ENCODE measurements at places on chromosomes 7 and 10.

GRCh38 chr7:142913566-142913965 lies 20.0 kb downstream of the TRPV5 start:
- no peaks in the 10 kb centered on the region for H3K36me3 ChIP-seq
- no peak overlapping the region for H3K27ac ChIP-seq
- H3K4me1 ChIP-seq: no peaks in the 10 kb centered on the region
- H3K27me3 ChIP-seq: no peaks in the 10 kb centered on the region
- no peak for DNase-seq

DNA sequence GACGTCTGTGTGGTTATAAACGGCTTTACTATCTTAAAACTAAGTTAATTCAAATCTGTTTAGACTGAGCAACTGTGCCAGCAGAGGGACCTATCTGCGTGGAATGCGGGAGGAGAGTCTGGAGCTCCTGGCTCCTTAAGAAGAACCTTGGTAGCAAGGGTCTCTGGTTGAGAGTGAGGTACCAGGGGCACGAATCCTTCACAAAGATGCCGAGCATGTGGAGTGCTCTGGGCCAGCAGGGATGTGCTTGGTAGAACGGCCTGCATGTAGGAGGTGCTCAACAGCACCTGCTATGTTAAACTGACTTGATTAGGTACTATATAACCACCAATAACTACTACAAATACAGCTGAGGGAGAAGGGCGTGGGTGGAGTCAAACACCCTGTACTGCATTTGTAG lies 102.6 kb downstream of the VIPR2 start:
- H3K27ac ChIP-seq: no peak overlapping the region
- H3K4me3 ChIP-seq: no peak overlapping the region
- peaks cover 7% of the 10 kb centered on the region for H3K4me1 ChIP-seq

GRCh38 chr10:90112681-90113080 lies 411.3 kb downstream of the KIF20B start:
- no peak overlapping the region for H3K4me3 ChIP-seq
- no peak for DNase-seq
- H3K4me1 ChIP-seq: no peaks in the 10 kb centered on the region
- H3K27me3 ChIP-seq: no peaks in the 10 kb centered on the region
- no peak overlapping the region for H3K27ac ChIP-seq

DNA sequence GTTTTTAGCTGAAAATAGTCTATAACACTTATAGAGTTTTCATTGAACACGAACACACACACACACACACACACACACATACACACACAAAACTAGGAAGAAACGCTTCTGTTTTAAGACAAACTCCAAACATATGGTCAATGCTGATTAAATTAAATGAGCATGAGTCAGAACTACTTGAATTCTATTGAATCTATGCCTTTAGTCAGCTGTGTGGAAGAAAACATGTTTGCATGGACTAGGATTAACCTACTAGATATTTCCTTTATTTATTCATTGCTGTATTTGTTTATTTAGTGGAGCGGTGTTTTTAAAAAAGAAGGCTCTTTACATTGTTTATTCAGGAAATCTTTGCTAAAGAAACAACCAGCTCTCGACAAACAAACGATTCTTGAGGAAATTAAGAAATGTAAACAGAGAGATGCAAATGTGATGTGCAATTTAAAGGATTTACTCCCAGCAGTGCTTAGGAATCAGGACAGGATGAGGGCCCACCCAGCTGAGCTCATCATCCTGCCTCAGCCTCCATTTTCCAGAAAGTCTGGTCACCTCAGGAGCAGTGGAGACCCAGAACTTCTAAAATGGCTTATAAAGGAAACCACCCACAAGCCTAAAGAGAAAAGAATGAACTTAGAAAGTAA lies 83.2 kb downstream of the PDE1C start:
- no peak overlapping the region for H3K27ac ChIP-seq
- H3K4me1 ChIP-seq: peaks cover 11% of the 10 kb centered on the region
- DNase-seq: no peak
- no peak overlapping the region for H3K4me3 ChIP-seq
- no peaks in the 10 kb centered on the region for H3K36me3 ChIP-seq

GRCh38 chr10:7485244-7485556 lies 74.4 kb upstream of the SFMBT2 start:
- H3K27ac ChIP-seq: no peak overlapping the region
- H3K4me3 ChIP-seq: no peak overlapping the region
- peaks cover 25% of the 10 kb centered on the region for H3K4me1 ChIP-seq
- no peaks in the 10 kb centered on the region for H3K36me3 ChIP-seq

- no peaks in the 10 kb centered on the region for H3K36me3 ChIP-seq
- no peak overlapping the region for H3K4me3 ChIP-seq
- H3K27ac ChIP-seq: no peak overlapping the region
- H3K4me1 ChIP-seq: no peaks in the 10 kb centered on the region
Observed at GRCh38 chr7:130838738-130839137, 104.7 kb upstream of the KLF14 start.

GRCh38 chr10:68212721-68213352 lies 19.1 kb downstream of the ATOH7 start:
- no peak overlapping the region for H3K27ac ChIP-seq
- H3K27me3 ChIP-seq: no peaks in the 10 kb centered on the region
- peaks cover 5% of the 10 kb centered on the region for H3K4me1 ChIP-seq
- no peak overlapping the region for H3K4me3 ChIP-seq
- no peaks in the 10 kb centered on the region for H3K36me3 ChIP-seq

- H3K4me3 ChIP-seq: no peak overlapping the region
- no peaks in the 10 kb centered on the region for H3K27me3 ChIP-seq
- no peaks in the 10 kb centered on the region for H3K36me3 ChIP-seq
- H3K27ac ChIP-seq: no peak overlapping the region
- H3K4me1 ChIP-seq: no peaks in the 10 kb centered on the region
Observed at GRCh38 chr7:71659622-71660021, 527.7 kb downstream of the GALNT17 start.

DNA sequence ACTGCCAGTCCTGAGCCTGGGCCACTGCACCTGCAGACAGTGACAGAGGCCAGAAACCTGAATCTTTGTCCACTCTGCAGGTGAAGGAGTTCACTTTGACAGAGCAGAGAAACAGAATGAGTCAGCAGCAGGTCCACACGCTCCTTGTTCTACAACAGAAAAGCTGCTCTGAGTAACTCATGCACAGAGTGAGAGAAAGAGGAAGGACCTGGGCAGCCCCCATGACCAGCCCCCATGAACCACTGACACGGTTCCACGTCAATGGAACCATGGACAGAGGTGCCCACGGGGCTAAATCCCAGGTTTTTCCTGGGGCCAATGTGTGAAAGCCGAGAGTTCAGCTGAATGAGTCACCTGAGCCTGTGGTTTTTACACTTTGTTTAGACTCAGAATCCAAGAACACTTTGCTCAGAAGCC lies 40.8 kb upstream of the CTBP2 start:
- H3K27me3 ChIP-seq: no peaks in the 10 kb centered on the region
- no peak overlapping the region for H3K4me3 ChIP-seq
- H3K27ac ChIP-seq: no peak overlapping the region
- H3K4me1 ChIP-seq: no peaks in the 10 kb centered on the region
- no peak for DNase-seq

- no peaks in the 10 kb centered on the region for H3K36me3 ChIP-seq
- H3K27me3 ChIP-seq: peaks cover 10% of the 10 kb centered on the region
- no peak overlapping the region for H3K27ac ChIP-seq
- peaks cover 17% of the 10 kb centered on the region for H3K4me1 ChIP-seq
Observed at GRCh38 chr7:74026903-74027682, 880 bp upstream of the ELN start.

DNA sequence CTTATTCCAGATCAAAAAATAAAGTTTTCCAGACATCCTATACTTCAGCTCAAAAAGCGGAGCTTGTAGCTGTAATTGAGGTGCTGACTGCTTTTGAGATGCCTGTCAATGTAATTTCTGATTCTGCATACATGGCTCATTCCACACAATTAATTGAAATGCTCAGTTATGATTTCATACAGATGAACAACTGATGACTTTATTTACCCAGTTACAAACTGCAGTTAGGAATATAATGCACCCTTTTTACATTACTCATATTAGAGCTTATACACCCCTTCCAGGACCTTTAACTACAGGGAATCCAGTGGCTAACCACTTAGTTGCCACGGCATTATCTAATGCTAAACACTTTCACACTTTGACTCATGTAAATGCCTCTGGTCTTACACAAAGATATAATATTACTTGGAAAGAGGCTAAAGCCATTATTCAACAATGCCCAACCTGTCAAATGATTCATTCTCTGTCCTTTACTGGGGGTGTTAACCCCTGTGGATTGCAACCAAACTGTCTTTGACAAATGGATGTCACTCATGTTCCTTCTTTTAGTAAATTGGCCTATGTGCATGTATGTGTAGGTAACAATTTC lies 147.3 kb downstream of the ZNF33B start:
- no peak overlapping the region for H3K4me3 ChIP-seq
- H3K4me1 ChIP-seq: no peaks in the 10 kb centered on the region
- DNase-seq: no peak
- H3K36me3 ChIP-seq: no peaks in the 10 kb centered on the region
- H3K27ac ChIP-seq: no peak overlapping the region

DNA sequence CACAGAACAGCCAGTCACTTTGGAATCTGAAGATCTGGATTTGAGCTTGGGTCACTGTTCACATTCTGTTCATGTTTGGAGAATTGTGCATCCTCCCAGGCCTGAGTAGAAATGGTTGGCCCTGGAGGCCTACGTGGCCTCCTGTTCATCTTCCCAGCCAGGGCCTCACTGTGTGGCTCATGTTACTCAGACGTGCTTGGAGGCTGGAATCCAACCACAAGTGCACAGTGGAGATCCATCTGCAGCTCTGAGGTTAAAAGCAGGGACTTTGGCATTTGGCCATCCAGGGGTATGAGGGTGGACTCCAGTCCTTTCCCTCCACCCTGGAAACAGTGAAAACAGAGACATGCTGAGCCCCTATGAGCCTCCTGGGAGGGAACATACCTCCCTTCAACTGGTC lies 709.0 kb upstream of the IGFBP3 start:
- no peaks in the 10 kb centered on the region for H3K36me3 ChIP-seq
- DNase-seq: no peak

DNA sequence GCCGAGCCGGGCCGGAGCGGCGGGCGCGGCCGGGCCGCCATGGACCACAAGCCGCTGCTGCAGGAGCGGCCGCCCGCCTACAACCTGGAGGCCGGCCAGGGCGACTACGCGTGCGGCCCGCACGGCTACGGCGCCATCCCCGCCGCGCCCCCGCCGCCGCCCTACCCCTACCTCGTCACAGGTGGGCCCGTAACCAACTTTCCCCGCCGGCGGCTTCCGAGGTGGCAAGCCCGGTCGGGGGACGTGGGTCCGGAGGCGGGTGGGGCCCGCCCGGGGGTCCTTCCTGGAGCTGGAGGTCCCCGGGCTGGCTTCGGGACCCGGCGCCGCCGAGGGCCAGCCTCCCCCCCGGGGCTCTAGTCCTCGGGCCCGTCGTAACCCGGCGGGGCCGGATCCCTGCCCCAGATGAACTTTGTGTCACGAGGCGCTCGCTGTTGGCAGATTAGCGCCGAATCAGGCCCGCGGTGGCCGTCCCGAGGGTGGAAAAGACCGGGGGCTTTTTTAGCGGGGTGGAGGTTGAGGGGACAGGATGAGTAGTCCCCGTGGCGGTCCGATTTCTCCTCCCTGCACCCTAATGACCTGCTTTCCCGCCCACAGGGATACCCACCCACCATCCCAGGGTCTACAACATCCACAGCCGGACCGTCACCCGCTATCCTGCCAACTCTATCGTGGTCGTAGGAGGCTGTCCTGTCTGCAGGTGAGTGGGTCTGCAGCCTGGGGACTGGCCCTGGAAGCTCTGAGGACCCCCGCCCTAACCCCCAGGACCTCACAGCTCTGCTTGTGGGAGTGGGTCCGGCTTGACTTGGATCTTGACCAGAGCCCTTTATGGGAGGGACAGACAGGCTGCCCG lies 496 bp downstream of the BRI3 start:
- peak; percentile 52 for DNase-seq
- no peak overlapping the region for H3K27ac ChIP-seq

GRCh38 chr10:33125522-33126517 lies 167.8 kb upstream of the ITGB1 start:
- no peak overlapping the region for H3K4me3 ChIP-seq
- no peaks in the 10 kb centered on the region for H3K36me3 ChIP-seq
- H3K27me3 ChIP-seq: no peaks in the 10 kb centered on the region
- no peaks in the 10 kb centered on the region for H3K4me1 ChIP-seq
- no peak for DNase-seq
- H3K27ac ChIP-seq: no peak overlapping the region

DNA sequence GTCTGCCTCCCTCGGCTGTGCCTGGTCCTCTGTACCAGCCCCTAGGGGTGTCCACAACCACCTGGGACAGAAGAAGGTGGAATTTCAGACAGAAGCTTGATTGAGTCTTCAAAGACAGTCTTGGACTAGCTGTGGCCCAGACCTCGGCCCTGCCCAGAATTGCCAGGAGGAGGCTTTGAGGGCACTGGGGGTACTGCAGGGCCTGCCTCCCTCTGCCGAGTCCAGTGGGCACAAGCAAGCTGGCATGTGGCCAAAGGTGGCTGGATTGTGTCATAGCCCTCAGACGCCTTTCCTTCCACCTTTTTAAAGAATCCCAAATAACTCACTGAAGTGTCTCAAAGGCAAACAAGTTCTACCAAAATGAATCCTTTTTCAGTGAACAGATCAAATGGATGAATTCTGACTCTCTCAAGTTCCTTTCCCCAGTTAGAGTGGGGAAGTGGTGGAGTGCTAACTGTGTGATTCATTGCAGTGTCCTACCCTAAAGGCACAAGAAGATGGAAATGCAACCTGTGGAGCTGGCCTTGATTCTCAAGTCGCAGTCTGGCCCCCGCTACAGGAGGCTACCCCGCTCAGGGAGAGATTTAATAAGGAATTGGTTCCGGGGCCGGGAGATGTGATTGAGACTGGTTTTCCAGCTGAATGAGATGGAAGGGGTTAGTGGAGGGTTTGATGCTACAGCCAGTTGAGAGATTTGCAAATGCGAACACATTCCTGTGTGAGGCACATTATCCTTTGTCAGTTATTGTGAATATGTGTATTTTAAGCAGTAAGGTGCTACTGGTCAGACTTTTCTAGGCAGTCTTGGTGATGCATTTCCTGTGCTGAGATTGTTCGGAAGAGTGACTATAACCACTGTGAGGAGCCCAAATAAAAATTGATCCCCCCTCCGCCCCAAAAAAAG lies 28.8 kb upstream of the SLC26A4 start:
- H3K27ac ChIP-seq: no peak overlapping the region
- no peaks in the 10 kb centered on the region for H3K27me3 ChIP-seq
- peaks cover 11% of the 10 kb centered on the region for H3K4me1 ChIP-seq
- DNase-seq: no peak
- no peaks in the 10 kb centered on the region for H3K36me3 ChIP-seq

GRCh38 chr7:74722153-74722552 lies 51.7 kb upstream of the NCF1 start:
- no peak for DNase-seq
- H3K36me3 ChIP-seq: peaks cover 17% of the 10 kb centered on the region
- H3K4me3 ChIP-seq: no peak overlapping the region
- H3K4me1 ChIP-seq: no peaks in the 10 kb centered on the region
- no peaks in the 10 kb centered on the region for H3K27me3 ChIP-seq

- DNase-seq: no peak
- peaks cover 45% of the 10 kb centered on the region for H3K4me1 ChIP-seq
- H3K36me3 ChIP-seq: no peaks in the 10 kb centered on the region
- no peak overlapping the region for H3K4me3 ChIP-seq
- H3K27ac ChIP-seq: no peak overlapping the region
Observed at GRCh38 chr7:101823096-101823495, 5.7 kb downstream of the CUX1 start.

- H3K27ac ChIP-seq: no peak overlapping the region
- DNase-seq: no peak
- no peaks in the 10 kb centered on the region for H3K36me3 ChIP-seq
- H3K4me1 ChIP-seq: no peaks in the 10 kb centered on the region
- H3K4me3 ChIP-seq: no peak overlapping the region
- no peaks in the 10 kb centered on the region for H3K27me3 ChIP-seq
Observed at GRCh38 chr7:68148440-68148839, 1151.8 kb downstream of the TYW1 start.

- H3K27me3 ChIP-seq: no peaks in the 10 kb centered on the region
- no peaks in the 10 kb centered on the region for H3K36me3 ChIP-seq
- H3K4me3 ChIP-seq: peak overlapping the region; percentile 34
- peaks cover 41% of the 10 kb centered on the region for H3K4me1 ChIP-seq
- DNase-seq: peak; percentile 21
Observed at GRCh38 chr10:103154521-103155299, 38.4 kb downstream of the NT5C2 start.

Data from neural progenitor cell (in vitro differentiated cells).